ENCODE measurements at places on chromosomes 6 and 20.
A peak's percentile ranks its signal among the peaks of the same experiment; 100 is the strongest.

- no peak for DNase-seq
Measured at GRCh38 chr6:71510856-71511255, 222.2 kb downstream of the OGFRL1 start.

- no peak for DNase-seq
Measured at GRCh38 chr6:33960345-33961313, 156.8 kb upstream of the MLN start.

- peak; percentile 81 for DNase-seq
Measured at GRCh38 chr20:45792317-45793118, 764 bp downstream of the DNTTIP1 start.

GRCh38 chr6:111220383-111221031 is 133.2 kb downstream of the SLC16A10 start:
- DNase-seq = no peak

- DNase-seq = no peak
Measured at GRCh38 chr20:38190936-38191371, 25.9 kb upstream of the TGM2 start.

GRCh38 chr20:37943033-37943432 is 40.1 kb downstream of the VSTM2L start:
- no peak for DNase-seq

- DNase-seq = no peak
Measured at GRCh38 chr6:44989391-44989790, 338.7 kb upstream of the RUNX2 start.

- DNase-seq = no peak
Measured at GRCh38 chr20:42441196-42441863, 748.4 kb downstream of the PTPRT start.

- DNase-seq = no peak
Measured at GRCh38 chr6:107803957-107804356, 20.2 kb downstream of the SCML4 start.

DNA sequence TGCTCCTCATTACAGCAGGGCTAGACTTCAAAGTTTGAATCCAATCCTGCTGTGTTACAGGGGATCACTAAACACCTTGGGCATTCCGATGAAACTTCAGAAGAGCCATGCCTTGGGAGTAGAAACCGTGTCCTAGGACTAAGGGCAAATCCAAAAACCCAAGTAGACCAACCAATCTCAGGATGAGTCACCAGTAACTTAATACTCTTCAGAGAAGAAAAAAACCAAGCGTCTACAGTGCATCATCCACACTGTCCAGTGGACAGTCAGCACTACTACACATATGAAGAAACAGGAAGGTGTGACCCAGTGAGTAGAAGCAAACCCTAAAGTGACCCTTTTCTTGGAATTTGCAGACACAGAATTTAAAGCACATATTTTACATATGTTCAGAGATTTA is 39.5 kb upstream of the VAPB start:
- no peak for DNase-seq

GRCh38 chr6:125714441-125715090 is 34.9 kb upstream of the HEY2 start:
- DNase-seq = no peak
